ENCODE measurements at places on chromosomes 7 and 10.

- H3K4me1 ChIP-seq = peaks cover 4% of the 10 kb centered on the region
- no peak overlapping the region for H3K27ac ChIP-seq
- no peak for DNase-seq
These were observed 570 bp downstream of the BMS1 start for GRCh38 chr10:42783181-42783549.

DNA sequence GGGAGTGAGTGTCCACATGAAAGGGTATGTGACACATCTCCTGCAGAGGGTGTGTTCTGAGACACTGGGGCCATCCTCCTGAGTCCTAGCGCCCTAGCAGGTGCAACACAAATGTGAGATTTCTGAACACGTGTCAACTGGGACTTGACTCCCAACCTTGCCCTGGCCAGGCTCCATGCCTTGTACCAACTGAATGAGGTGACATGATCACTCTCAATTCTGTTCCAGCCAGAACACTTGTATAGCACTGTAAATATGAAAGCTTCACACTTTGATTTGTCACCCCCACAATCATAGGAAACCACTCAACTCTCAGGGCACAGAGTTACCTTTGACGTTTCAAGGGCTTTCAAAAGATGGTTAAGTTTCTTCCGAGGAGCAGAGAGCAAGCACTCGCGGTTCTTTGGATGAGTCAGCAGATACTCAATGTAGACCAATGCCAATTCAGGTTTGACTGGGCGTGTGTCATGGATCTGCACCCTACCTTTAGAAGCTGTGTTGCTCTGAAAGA is 48.6 kb downstream of the NCAPG2 start:
- no peaks in the 10 kb centered on the region for H3K27me3 ChIP-seq
- no peak for DNase-seq
- H3K4me1 ChIP-seq = no peaks in the 10 kb centered on the region
- no peak overlapping the region for H3K27ac ChIP-seq
- no peak overlapping the region for H3K4me3 ChIP-seq

GRCh38 chr7:7920481-7920880 is 48.1 kb upstream of the GLCCI1 start:
- DNase-seq = peak; percentile 59
- no peak overlapping the region for H3K4me3 ChIP-seq
- peaks cover 58% of the 10 kb centered on the region for H3K4me1 ChIP-seq
- no peaks in the 10 kb centered on the region for H3K27me3 ChIP-seq
- no peaks in the 10 kb centered on the region for H3K36me3 ChIP-seq

DNA sequence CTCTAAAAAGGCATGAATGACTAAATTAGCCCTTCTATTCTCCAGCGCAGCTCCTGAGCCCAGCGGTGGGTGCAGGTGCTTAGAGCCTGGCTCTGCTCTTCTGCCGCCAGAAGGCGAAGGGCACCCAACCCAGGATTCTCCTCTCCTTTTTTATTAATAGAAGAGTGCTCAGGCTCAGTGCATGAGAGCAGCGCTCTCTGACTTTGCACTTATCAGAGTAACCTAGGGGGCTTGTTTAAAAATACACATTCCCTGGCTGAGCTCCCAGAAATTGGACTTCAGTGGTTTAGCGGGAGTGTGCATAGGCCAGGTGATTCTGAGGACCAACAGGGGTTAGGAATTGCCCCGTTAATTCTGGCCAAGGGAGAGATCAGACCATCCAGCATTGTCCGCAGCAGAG is 1.7 kb upstream of the PFKP start:
- H3K27ac ChIP-seq = no peak overlapping the region
- H3K4me3 ChIP-seq = peak overlapping the region; percentile 94
- peaks cover 10% of the 10 kb centered on the region for H3K4me1 ChIP-seq
- DNase-seq = no peak

- no peaks in the 10 kb centered on the region for H3K27me3 ChIP-seq
- H3K27ac ChIP-seq = no peak overlapping the region
- H3K4me3 ChIP-seq = no peak overlapping the region
- DNase-seq = no peak
These were observed 61.9 kb downstream of the TES start for GRCh38 chr7:116271963-116272886.

GRCh38 chr10:82575318-82575717 is 700.3 kb downstream of the NRG3 start:
- H3K27ac ChIP-seq = no peak overlapping the region
- H3K36me3 ChIP-seq = no peaks in the 10 kb centered on the region
- H3K4me1 ChIP-seq = 0 out of 2 replicates have a peak, but pooled peaks cover 3% of the 10 kb centered on the region
- H3K27me3 ChIP-seq = no peaks in the 10 kb centered on the region
- H3K4me3 ChIP-seq = no peak overlapping the region
- DNase-seq = no peak

- H3K4me1 ChIP-seq = no peaks in the 10 kb centered on the region
- no peak for DNase-seq
- no peak overlapping the region for H3K27ac ChIP-seq
- no peaks in the 10 kb centered on the region for H3K27me3 ChIP-seq
- no peak overlapping the region for H3K4me3 ChIP-seq
These were observed 11.8 kb downstream of the CUTC start for GRCh38 chr10:99743841-99744240.

DNA sequence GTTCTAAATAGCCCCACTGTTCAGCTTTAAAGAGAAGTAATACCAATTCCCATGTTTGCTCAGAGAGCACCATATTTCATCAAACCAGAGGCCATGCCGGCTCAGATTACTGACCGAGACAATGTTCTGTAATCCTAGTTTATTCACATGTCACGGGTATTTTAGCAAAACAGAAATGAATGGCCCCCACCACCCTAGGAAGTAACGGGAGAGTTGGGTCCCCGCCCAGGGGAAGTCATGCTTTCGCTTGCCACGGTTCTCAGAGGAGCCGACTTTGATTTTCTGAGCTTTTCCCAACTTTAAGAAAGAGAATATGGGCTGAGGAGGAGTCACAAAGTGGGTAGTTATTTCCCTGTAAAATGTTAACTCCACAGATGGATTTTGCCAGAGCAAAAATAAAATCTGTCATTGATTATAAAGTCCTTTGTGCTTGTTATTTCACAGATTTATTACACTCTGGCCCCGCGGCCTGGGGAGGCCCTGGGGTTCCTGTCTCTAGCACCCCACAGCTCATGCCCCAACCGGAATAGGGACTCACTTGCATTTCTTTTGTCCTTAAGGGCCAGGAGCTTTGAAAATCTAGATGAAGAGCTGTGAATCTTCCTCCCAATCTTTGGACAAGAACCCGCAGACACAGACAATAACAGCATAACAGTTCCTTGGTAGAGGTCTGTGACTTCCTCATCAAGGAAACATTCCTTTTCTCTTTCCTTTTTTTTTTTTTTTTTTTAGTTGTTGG is 3.7 kb upstream of the GDF10 start:
- no peak overlapping the region for H3K4me3 ChIP-seq
- H3K36me3 ChIP-seq = no peaks in the 10 kb centered on the region
- peaks cover 28% of the 10 kb centered on the region for H3K27me3 ChIP-seq
- DNase-seq = no peak

- no peak overlapping the region for H3K4me3 ChIP-seq
- H3K27ac ChIP-seq = no peak overlapping the region
- H3K36me3 ChIP-seq = no peaks in the 10 kb centered on the region
- no peaks in the 10 kb centered on the region for H3K4me1 ChIP-seq
- DNase-seq = no peak
- no peaks in the 10 kb centered on the region for H3K27me3 ChIP-seq
These were observed 6.1 kb downstream of the SAMD9L start for GRCh38 chr7:93142127-93142526.

GRCh38 chr10:85362401-85362800 is 1004.2 kb downstream of the GRID1 start:
- H3K36me3 ChIP-seq = no peaks in the 10 kb centered on the region
- H3K27ac ChIP-seq = no peak overlapping the region
- no peaks in the 10 kb centered on the region for H3K27me3 ChIP-seq
- no peaks in the 10 kb centered on the region for H3K4me1 ChIP-seq
- DNase-seq = no peak

- H3K36me3 ChIP-seq = peaks cover 5% of the 10 kb centered on the region
- no peak overlapping the region for H3K4me3 ChIP-seq
- H3K27ac ChIP-seq = no peak overlapping the region
- no peak for DNase-seq
These were observed 26.2 kb downstream of the BUB3 start for GRCh38 chr10:123180101-123181090.

DNA sequence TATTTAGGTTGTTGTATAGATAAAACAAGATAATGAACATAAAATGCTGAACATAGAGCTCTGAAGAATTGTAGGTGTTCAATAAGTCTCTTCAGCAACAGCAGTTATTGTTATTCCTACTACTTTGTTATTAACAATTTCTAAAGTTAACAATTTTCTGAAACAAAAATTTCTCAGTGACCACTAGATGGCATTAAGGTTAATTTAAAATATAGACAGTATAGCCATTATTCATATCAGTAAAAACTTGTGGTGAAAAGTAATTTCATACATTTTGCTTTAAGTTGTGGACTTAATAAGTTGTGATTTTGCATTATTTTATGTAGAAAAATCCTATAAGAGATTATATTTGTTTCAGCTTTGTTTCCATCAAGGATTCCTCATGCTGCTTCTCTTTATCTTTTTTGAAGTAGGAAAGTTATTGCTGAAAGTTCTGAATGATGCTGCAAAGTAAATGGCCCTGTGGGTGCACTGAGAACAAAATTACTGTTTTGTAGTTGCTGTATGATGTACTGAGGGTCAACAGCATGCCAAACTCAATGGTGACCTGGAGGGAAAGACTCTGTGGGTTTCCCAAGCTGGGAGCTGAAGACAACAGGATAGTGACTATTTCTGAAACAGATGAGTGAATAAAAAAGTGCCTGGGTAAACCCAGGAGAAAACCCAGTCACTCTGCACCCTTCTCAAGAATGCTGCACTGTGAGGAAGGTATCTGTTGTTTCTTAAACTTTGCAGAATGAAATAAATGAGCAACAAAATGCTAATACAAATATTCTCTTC is 253.6 kb downstream of the KIF20B start:
- no peaks in the 10 kb centered on the region for H3K27me3 ChIP-seq
- peak; percentile 5 for DNase-seq
- H3K27ac ChIP-seq = no peak overlapping the region

DNA sequence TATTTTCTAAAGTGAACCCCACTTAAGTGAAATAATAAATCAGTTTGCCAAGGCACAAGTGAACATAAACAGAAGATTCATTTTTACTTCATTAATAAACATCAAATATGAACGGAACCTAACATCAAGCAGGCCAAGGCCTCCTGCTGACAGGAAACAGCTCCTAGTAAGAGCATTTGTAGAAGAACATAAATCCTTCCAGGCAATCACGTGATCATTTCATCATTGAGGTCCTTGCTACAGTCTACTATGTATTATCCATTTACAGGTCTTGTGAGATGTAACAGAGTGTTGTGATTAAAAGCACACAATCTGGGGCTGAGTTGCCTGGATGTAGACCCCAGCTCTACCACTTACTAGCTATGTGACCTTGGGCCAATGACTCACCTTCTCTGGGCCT is 70.6 kb downstream of the CALD1 start:
- H3K4me3 ChIP-seq = no peak overlapping the region
- no peak for DNase-seq
- no peaks in the 10 kb centered on the region for H3K36me3 ChIP-seq
- no peak overlapping the region for H3K27ac ChIP-seq

DNA sequence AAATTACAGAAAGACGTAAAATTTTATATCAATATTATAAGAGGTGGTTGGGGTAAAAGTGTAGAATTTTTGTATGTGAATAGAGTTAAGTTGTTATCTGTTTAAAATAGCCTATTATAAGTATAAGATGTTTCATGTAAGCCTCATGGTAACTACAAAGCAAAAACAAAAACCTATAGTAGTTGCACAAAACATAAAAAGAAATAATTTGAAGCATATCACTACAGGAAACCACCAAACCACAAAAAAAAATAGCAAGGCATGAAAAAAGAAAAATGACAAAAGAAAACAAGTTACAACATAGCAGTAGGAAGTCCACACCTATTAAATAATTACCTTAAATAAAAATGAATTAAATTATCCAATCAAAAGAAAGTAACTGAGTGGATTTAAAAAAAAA is 12.4 kb upstream of the GSTK1 start:
- DNase-seq = no peak
- no peaks in the 10 kb centered on the region for H3K4me1 ChIP-seq
- H3K27me3 ChIP-seq = no peaks in the 10 kb centered on the region
- H3K27ac ChIP-seq = no peak overlapping the region

GRCh38 chr7:27143023-27143949 is at the start of gene HOXA5:
Gene HOXA5, minus strand, starts transcription at chr7:27143681. Its CDS starts 74 bp downstream, at chr7:27143607.
- H3K27ac ChIP-seq = no peak within 1 kb of the TSS
- peak; percentile 91 for DNase-seq
- H3K4me1 ChIP-seq = peaks cover 40% of the 10 kb centered on the region
- H3K27me3 ChIP-seq = peaks cover 100% of the 10 kb centered on the region
- H3K36me3 ChIP-seq = no peaks in the 10 kb centered on the region

DNA sequence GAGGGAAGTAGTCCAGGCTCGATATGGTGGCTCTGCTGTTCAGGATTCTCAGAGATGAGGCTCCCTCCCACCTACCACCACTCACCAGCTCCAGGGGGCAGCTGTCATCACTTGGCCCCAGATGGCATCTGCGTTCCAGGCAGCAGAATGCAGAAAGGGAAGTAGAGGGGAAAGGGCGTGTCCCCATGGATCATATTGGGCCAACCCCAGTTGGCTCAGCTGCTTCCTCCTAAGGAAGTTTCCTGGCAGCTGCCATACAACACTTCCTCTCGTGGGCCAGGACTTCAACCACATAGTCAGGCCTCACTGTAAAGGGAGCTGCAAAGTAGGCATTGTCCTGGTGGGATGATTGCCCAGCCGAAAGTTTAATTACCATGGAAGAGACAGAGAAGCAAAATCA is 1.6 kb upstream of the TEX36 start:
- H3K27ac ChIP-seq = no peak overlapping the region
- no peaks in the 10 kb centered on the region for H3K36me3 ChIP-seq
- DNase-seq = no peak
- H3K4me1 ChIP-seq = no peaks in the 10 kb centered on the region
- no peaks in the 10 kb centered on the region for H3K27me3 ChIP-seq

- no peak overlapping the region for H3K27ac ChIP-seq
- H3K27me3 ChIP-seq = no peaks in the 10 kb centered on the region
- H3K36me3 ChIP-seq = no peaks in the 10 kb centered on the region
- no peak for DNase-seq
These were observed 8.8 kb downstream of the BAG3 start for GRCh38 chr10:119659951-119660350.

DNA sequence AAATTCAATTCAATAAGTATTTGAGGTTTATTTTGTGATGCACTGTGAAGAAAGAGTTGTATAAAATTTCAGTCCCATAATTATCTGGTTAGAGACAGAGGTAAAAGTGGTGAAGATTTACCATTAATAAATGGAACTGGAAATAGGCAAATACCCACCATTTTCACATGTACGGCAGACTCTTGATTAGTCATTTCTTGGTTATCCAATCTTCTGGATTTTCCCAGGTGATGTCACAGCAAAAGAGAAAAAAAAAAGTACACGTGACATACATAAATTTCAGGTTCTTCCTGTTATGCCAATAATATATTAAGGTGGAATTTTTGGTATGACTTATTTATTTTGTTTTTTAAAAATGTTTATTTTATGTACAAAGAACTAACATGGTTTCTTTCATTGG is 26.8 kb downstream of the NT5C3A start:
- no peaks in the 10 kb centered on the region for H3K36me3 ChIP-seq
- no peaks in the 10 kb centered on the region for H3K27me3 ChIP-seq
- no peak for DNase-seq
- H3K27ac ChIP-seq = no peak overlapping the region
- H3K4me3 ChIP-seq = no peak overlapping the region

- H3K4me1 ChIP-seq = no peaks in the 10 kb centered on the region
- no peak for DNase-seq
- H3K4me3 ChIP-seq = no peak overlapping the region
- no peaks in the 10 kb centered on the region for H3K36me3 ChIP-seq
These were observed 74.7 kb upstream of the PLPP4 start for GRCh38 chr10:120382360-120382759.
